ENCODE measurements at places on chromosomes 16 and 17.

- no peak for DNase-seq
These were observed 14.7 kb downstream of the DEXI start for GRCh38 chr16:10927497-10928112.

- no peak for DNase-seq
These were observed 53.7 kb upstream of the METRNL start for GRCh38 chr17:83025636-83026280.

DNA sequence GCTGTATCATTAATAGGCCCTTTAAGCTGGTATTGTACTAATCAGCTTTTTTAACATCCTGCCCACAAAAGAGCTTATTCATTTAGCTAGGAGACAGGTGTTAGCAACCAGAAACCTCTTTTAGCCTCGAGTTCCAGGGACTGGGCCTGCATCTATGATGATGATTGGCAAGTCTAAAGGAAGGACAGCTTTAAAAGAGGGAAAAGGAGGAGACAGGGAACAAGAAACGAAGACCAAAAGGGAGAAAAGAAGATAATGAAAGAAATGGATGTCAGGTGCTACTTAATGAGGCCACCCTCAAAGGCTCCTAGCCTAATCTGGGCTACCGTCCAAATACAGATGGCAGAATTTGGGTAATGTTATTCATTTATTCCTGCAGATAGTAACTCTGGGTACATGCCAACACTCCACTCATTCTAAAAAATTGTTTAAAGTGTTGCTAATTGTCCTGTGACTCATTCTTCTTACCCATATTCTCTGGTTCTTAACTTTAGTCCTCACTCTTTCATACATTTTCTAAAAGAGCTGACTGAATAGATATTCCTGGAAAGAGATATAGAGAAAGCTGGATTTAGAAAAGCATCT lies 18.7 kb upstream of the RFFL start:
- no peak for DNase-seq

DNA sequence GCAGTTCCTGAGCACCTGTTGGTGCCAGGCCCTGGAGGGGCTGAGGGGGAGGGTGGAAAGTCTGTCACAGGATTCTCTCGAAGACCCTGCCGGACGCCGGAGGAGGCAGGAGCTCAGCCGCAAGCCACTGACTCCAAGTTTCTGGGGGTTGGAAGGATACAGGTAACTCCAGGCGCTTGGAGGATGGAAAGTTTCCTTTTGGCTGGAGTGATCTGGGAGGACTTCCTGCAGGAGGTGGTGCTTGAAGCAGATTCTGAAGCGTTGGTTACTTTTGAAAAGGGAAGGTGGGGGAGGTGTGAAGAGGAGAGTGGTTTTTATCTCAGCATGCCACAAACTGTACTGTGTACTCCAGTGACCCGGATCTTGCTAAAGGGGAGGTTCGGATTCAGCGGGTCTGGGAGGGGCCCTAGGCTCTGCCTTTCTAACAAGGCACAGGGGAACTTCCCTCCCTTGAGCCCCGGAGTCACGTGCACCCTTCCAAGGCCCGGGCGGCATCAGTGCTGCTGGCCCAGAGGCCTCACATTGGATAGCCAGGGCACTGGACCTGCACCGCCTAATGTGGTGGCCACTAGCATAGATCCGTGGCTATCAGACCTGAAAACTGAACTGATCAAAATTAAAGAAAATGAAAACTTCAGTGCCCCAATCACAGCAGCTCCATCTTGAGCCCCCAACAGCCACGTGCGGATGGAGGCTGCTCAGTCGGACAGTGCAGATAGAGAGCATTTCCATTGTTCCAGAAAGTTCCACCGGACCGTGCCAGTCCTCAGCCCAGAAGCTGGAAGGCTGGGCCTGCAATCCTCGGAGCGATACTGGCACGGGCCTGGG lies 42.2 kb upstream of the GSE1 start:
- DNase-seq: no peak

DNA sequence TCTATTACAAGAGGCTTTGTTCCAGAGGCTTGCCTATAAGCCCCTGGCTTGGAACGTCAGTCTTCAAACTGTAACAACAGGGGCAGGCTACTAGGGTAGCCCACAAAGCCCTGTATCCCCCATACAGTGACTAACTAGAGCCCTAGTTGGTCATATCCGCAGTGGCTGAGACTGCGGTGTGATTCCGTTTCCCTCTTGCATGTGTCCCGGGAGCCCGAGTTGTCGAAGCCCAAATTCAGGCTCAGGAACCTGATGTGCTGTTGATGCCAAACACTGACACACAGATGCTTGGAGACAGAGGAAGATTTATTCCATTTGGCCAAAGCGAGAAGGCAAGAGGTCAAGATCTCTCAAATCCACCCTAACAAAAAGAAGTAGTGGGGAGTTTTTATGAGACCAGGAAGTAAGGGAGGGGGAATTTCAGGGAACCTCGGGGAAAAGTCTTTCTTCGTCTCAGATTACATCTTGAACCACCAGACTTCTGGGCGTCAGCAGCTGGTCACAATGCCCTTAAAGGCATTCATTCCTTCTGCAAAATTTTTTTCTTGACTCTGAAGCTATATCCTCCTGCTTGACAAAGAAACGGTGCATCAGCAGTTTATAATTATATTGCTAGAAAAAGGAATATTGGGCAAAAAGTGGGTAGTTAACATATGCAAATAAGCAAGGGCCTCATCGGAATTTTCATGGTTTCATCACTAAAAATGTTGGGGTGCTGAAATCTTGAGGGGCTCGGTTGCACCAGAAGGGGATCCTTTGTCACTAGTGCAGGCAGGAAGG lies 879 bp downstream of the SLFN5 start:
- DNase-seq: no peak
